ENCODE measurements at places on chromosomes 6 and 20. TPM values are rescaled to one million over a fixed set of nuclear protein-coding genes. Genes with fewer than 3 reads are reported as not detected.

DNA sequence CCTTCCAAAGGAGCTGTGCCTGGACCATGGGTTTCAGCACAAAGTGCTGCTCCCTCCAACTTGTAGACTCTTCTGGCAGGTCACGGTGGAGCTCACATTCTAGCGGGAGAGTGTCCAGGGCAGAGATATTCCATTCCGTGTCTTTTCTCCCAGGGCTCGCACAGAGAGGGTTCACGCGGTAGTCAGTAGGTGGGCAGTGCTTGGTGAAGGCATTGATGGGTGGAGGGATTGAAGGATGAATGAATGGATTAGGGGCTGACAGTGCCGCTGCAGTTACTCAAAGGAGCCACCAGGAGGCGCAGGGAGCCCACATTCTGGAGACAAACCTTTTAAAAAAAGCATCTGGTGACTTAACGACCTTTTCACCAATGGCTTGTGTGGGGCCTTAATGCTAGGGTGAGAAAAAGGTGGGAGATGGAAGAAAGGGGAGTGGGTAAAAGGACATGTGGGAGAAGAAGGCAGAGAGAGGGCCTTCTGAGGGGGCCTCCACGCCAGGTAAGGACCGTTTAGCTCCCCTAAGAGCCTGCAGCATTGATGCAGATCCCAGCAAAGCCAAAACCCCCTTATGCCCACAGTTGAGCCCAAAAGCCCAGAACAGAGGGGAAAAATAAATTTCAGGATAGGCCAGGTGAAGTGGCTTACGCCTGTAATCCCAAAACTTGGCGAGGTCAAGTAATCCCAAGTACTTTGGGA, 17.5 kb upstream of the FAM110A start:
- DNase-seq, result peak; percentile 81

- no peak for DNase-seq
Measured at GRCh38 chr6:109079981-109080380, 14.7 kb downstream of the SESN1 start.

DNA sequence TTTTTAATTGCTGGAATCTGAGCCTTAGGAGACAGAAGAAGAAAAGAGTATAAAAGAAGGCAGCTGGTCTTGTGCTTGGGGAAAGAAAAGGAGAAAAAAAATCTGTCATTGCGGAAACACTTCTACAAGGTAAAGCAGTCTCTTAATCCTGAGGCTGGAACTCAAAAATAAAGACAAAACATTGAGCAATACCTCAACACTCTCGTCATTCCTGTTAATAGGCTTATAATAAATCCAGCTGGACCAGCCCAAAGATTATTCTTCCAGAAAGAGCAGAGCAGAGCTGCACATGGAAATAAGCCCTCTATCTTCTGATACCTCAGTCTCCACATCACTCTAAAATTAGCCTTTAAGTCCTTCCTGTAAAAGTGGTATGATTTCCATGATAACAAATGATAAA, 62.0 kb upstream of the HIVEP1 start:
- no peak for DNase-seq

DNA sequence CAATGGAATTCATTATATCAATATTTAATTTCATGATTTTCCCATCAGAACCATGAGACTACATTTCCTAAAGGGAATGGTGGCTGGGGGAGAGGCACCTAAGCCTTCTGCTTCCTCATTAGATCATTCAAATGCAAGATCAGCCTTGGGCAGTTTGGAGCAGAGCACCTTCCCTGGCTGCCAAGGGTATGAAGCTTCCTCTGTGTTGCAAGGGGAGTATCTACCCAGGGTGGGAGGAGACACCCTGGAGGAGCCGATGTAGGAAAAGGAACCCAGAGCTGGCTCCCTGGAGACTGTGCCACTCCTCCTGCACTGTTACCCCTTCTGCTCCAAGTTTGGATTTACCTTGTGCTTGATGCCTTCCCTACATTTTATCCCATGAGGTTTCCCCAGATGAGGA, 299.7 kb upstream of the PRDM1 start:
- no peak for DNase-seq

DNA sequence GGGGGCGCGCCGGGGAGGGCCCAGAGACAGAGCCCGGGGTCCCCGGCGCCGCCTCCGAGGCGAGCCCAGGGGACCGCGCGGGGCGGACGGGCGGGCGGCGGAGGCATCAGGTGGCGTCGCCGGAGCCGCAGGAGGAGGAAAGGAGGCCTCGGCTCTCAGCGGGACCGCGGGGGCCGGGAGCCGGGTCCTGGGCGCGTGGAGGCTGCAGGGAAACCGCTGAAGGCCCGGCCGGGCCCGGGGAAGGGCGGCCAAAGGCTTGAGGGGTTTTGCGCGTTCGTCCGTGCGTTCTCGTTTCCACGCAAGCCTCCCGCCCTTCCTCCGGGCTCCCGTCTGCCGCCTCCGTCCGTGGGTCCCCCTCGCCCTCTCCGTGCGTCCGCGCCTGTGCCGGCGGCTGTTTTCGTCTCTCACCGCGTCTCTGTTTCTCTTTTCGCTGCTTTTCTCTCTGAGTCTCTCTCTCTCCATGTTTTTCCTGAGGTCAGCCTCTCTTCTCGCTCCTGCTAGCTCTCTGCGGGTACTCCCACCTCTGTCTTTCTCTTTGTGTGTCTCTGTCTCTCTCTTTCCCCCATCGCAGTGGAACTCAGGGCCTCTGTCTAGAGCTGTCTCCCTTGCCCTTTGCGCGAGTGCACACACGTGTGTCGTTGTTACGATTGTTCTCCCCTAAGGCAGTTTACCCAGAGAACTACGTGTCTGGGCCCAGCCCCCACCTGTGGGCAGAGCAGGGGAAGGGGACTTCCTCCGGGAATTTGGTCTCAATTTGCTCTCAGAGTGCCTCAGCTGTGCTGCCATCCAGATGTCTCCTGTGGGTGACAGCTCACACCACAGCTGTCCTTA, 2.1 kb downstream of the IRF4 start:
- no peak for DNase-seq

- no peak for DNase-seq
Measured at GRCh38 chr20:7090811-7091210, 323.3 kb downstream of the BMP2 start.

DNA sequence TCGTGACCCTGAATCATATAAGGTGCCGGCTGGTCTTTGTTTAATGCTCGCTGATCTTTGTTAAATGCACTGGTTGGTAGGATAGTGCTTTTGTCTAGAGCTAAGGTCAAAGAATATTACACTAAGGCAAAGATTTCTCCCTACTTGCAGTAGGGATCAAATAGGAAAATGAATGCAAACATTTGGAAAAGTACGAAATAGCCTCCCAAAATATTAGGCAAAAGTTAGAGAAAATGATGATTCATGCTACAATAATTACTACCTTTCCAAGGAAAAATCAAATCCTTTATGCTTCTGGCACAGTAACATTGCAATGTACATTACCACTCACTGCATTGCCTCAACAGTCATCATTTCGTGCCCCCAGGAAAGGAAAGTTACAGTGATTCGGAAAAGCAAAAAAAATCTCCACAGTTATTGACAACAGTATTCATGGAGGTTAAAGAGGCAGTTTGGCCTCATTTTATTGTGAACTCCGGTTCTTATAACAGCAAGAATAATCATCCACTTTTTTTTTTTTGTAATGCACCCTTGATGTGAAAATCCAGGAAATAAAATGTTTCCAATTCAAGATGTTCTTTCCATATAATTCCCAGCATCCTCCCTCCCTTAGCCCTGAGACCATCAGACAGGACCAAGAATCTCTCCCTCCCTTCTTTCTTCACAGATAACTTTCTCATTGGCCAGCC, 61.7 kb upstream of the ZMYND8 start:
- DNase-seq, result no peak

DNA sequence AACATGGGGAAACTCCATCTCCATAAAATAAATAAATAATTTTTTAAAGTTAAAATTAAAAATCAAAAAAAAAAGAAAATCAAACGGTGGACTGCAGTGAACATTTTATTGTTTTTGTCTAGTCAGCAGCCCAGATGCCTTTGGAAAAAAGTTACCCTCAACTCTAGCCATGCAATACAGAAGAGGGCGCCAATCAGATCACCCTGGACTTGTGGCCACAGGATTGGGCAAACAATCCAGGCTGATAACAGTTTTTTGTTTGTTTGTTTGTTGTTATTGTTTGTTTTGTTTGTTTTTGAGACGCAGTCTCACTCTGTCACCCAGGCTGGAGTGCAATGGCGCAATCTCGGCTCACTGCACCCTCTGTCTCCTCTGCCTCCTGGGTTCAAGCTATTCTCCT, 30.5 kb upstream of the NELFCD start:
- no peak for DNase-seq

GRCh38 chr6:129890164-129890563, 29.0 kb upstream of the TMEM244 start:
- no peak for DNase-seq

- DNase-seq, result no peak
Measured at GRCh38 chr20:32163951-32164350, 43.6 kb downstream of the PLAGL2 start.

- no peak for DNase-seq
Measured at GRCh38 chr6:68639211-68639610, 4.1 kb downstream of the ADGRB3 start.

GRCh38 chr6:34697904-34698559, 1.5 kb upstream of the ILRUN start:
- no peak for DNase-seq

DNA sequence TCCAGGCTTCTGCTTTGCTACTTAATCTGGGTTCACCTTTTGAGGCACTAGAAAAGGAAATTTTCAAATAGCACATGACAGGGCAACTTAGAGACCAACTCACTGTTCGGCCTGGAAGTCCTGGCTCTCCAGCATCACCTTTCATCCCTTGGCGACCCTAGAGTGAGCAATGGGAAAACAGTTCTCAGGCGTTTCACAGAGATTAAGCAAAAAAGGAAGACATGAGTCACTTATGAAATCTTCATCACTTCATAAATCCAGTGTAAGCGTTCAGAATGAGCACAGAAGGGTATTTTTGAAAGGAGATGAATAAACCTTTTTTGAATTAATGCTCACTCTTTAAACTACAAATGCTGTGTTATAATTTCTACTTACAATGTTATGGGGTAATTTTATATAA, 104.0 kb downstream of the COL12A1 start:
- DNase-seq, result no peak

DNA sequence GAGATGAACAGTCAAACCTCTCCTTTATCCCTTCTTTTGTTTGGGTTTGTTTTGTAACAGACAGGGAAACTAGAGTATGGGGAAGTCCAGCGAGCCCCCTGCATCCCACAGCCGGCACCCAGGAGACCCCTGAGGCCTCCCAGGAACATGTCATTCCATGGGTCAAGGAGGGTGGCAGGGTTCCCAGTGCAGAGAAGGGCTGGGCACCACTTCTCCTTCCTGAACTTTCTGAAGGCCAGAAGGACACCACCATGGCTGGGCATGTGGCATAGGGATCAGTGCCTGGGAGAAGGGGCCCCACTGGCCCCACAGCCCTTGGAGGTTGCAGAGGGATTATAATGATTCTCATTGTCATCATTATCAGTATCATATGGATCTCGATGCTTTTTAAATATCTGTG, 13.9 kb upstream of the CST7 start:
- DNase-seq, result no peak

DNA sequence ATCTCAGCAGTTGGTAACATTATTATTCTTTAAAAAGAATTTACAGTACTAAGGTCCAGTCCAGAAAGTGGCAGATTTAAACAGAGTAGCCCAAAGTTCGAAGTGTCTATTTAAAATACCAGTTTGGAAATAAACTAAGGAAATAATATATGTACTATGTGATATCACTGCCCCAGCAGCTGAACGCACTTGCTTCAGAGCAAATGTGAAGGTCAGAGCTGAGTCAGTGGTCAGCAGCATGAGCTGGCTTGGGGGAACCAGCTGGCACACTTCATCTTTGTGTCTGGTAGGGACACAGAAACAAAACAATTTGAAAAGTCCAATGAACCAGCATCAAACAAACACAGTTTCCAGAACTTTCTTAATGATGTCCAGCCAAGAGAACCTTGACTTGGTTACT, 15.4 kb downstream of the TMEM14B start:
- no peak for DNase-seq

DNA sequence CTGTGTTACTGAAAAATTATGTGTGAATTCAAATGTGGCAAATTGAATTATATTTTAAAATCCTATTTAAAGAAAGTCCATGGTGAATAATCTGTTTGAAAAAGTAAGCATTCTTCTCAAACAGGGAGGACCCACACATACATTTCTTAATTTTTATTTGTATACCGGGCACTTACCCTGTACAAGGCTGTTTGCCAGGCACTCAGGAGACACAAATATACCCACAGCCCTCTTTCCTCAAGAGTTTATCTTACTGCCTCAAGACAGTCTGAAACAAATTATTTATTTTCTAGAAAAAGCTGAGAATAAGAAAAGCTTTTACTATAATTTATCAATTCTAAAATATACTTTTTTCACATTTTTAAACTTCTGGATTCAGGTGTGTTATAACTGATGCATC, 114.4 kb downstream of the TASP1 start:
- DNase-seq, result no peak

DNA sequence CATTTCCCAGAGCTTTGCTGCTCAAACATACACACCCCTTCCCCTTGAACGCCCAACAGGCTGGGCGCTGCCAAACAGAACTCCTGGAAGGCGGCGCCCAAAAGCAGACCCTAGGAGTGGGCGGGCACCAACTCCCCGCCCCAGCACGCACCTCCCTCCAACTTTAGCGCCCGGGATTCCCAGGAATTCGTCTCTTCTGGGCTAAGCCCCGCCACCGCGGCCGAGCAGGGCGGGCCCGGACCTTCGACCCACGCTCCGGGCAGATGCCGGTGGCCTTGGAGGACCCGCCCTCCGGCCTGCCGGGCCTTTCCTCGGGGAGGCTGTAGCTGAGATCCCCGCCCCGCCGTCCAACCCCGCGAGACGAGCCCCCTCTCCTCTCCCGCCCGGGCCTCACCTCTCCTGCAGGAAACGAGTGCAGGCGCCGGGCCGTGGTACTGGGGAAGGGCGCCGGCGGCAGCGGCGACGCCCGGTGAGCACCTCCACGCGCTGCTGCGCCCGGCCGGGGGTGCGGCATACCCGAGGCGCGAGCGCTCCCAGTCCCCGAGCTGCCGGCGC, 659 bp downstream of the MCUR1 start:
- no peak for DNase-seq

DNA sequence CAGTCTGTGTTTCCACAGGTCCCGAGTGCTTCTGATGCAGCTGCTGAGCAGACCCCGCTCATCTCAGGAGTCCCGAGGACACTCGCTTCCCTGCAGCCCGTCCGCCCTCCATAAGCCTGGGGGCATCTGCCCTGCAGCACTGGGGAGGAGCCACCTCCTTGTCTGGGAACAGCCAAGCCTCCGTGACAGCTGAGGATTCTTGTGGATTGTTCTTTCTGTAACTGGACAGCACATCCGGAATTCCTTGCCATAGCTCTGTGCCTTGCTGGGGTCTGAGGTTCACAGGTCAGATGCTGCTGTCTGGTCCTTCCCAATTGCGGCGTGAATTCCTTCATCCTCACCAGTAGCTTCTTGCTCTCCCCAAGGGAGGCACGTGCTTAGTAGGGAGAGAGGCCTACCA, 38.4 kb upstream of the FNDC1 start:
- DNase-seq, result no peak

The LRRC73 gene
- 0.49 TPM for total RNA-seq

The TMEM30A gene
- total RNA-seq, result 68.3 TPM

The CCN6 gene
- not detected for total RNA-seq

The SNX21 gene
- 1.3 TPM for total RNA-seq

The COL10A1 gene
- total RNA-seq, result not detected

The RAET1G gene
- not detected for total RNA-seq

The SLC17A2 gene
- not detected for total RNA-seq

The HCK gene
- total RNA-seq, result 0.86 TPM
